ENCODE measurements at places on chromosomes 4 and X.

GRCh38 chr4:68129793-68130192, at the start of gene TMPRSS11F:
Gene TMPRSS11F, minus strand, starts transcription at chr4:68129869. Its CDS starts 49 bp downstream, at chr4:68129820.
- no peak for DNase-seq

GRCh38 chrX:38268011-38268410, 47.3 kb upstream of the SRPX start:
- DNase-seq = no peak

GRCh38 chr4:124941267-124941666, 228.7 kb upstream of the ANKRD50 start:
- DNase-seq = no peak

DNA sequence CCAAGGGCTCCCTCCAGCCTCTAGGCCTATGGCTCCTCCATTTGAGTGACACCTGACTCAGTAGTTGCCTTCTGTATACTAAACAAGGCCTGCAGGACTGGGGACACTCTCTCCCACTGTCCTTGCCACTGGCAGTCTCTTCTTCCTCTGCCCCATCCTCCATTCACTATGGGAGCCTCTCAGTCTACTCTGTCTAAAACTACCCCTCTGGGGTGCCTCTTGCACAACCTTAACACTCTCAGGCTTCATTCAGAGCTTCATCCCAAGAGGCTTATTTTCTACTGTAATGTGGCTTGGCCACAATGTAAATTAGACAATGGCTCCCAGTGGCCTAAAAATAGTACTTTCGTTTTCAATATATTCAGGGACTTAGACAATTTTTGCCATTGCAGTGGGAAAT, 133.0 kb downstream of the ZC4H2 start:
- no peak for DNase-seq

- no peak for DNase-seq
Measured at GRCh38 chrX:72392042-72392441, 86.3 kb upstream of the CITED1 start.

DNA sequence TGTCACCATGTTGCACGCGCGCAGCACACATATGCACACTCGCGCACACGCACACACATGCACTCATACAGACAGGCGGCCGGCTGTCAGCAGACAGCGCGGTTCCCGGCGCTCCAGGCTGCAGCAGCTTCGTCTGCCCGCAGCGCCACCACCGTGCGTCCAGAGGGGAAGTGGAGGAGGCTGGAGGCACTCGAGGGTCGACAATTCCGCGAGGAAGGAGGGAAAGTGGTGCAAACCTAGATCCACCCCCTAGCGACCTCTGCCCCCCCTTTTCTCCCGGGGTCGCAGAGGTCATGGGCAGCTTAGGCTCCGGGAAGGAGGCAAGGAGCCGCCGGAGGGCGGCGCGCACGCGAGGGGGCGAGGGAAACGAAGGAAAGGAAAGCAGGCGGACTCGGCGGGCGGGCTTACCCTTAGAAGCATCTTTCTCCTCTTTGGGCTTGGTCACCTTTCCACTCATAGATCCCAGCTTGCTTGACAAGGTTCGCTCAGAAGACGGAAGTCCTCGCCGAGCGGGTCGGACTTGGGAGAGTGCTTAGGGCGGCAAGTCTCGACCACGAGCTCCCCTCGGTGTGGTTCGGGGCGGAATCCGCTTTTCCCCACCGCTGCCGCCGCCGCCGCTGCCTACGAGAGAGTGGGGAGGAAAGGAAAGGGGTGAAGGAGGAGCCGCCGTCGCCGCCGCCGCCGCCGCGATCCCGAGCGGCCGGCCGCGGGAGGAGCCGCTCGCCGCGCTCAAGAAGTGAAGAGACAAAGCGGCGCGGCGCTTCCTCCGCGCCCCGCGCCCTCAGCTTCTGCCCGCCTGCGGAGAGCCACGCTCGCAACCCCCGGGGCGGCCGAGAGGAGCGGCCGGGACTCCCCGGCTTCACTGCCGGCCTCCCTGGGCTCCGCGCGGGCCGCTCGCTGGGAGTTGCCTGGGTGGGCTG, 326.6 kb upstream of the F9 start:
- no peak for DNase-seq

DNA sequence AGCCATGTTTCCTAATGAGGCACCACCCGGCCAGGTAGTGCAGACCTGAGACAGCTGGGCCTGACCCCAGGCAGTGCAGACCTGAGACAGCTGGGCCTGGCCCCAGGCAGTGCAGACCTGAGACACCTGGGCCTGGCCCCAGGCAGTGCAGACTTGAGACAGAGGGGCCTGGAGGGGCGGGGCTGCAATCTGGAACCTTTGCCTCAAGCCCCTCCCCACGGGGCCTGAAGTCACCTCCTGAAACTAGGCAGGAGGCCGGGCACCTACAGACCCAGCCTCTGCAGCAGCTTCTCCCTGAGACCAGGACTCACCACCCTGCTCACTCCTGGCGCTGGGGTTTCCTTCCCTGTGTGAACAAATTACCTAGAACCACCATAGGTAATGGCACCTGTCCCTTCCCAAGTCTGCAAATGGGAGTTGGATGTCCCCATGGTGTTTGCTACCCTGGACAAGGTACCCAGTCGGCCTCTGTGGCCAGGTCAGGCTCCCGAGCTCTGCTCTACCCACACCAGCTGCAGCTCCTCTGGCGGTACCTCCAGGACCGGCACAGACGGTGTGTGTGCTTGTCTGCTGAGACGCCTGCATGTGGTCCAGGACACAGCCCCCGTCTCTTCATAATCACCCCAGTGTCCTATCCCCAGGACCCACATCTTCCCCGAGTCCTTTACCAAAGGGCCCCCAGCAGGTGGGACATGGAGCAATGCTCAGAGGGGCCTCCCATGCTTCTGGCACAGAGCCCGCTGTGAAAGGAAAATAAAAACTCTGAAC, 53.1 kb upstream of the C4orf50 start:
- no peak for DNase-seq

GRCh38 chr4:20017070-20017776, 234.5 kb upstream of the SLIT2 start:
- DNase-seq = no peak

GRCh38 chr4:5893004-5893580, at the start of gene CRMP1:
Gene CRMP1, minus strand, starts transcription at chr4:5893086. Its CDS starts 117 bp downstream, at chr4:5892969.
- no peak for DNase-seq

GRCh38 chr4:82354788-82355187, 19.0 kb downstream of the HNRNPD start:
- no peak for DNase-seq

- no peak for DNase-seq
Measured at GRCh38 chrX:129622757-129623301, 31.9 kb downstream of the APLN start.

DNA sequence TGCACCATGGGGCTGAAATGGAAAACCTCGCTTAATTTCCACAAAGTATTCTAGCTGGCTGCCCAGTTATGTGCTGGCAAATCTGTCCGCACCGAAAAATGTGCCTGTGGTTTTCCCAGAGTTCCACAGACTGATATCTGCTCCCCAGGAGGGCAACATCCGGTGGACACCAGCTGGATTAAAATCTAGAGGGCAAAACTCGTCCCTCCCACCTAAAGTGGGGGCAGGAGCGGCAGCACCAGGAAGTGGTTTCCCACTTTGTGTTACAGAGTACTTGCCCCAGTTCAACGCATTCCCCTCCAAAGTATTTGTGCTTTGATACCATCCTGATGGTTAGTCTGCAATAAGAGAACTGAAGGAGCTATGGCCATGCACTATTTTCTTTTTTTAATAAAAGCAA, 187.6 kb downstream of the TSPAN5 start:
- DNase-seq = no peak

- DNase-seq = no peak
Measured at GRCh38 chr4:39642885-39643552, 4.4 kb upstream of the SMIM14 start.

DNA sequence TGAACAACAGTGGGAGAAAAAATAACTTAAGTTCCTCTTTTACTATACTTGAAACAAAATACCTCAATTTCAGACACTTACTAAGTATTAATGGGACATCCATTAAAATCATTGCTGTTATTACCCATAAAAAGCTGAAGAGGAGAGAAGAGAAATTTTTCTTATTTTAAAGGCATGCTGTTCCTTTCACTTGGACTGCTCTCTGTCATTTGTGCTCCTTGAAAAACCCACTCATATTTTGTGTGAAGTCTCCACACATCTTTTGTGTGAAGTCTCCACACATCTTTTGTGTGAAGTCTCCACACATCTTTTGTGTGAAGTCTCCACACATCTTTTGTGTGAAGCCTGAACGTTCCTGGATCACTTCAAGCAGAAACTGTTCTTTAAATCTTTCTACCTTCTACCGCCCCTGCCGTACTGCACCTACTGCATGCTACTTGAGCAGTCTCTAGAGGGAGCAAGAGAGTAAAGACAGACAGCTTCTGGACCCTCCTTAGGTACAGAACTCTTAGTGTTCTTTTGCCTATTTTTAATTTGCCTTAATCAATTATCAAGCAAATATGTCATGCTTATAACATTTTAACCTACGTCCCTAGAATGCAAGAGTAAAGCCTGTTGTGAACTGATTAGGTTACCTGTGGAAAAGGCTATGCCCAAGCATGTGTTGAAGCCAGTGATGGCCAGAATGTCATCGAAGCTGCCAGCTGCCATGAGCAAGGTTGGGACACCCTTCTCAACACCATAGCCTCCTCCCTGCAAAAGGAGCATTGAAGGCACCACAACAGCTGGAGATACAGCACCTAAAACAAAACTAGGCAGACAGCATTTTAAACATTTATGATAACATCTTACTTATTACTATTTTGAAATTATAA, 27.1 kb upstream of the SLC9B1 start:
- no peak for DNase-seq

DNA sequence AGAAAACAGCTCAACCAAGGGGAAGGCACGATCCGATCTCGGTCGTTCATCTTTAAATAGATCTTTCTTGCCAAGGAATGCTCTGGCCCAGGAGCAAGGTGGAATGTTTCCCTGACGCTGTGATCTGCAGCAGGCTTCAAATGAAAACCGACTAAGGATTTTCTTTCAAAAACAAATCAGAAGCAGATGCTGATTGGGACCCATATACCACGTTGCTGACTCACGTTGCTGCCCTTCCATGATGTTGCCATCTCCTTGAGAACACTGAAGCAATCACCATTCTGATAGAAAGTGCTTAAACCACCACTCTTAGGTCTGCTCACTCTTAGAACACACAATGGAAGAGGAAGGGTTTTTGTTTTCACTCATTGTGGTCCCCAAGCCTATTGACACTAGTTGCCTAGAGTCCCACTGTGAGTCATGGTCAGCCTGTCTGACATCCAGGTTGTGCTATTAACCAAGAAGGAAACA, 26.1 kb downstream of the LAMTOR3 start:
- DNase-seq = no peak

GRCh38 chrX:39204945-39205344, 403.7 kb downstream of the MID1IP1 start:
- DNase-seq = no peak

GRCh38 chr4:123233136-123233768, 163.3 kb upstream of the SPRY1 start:
- no peak for DNase-seq

DNA sequence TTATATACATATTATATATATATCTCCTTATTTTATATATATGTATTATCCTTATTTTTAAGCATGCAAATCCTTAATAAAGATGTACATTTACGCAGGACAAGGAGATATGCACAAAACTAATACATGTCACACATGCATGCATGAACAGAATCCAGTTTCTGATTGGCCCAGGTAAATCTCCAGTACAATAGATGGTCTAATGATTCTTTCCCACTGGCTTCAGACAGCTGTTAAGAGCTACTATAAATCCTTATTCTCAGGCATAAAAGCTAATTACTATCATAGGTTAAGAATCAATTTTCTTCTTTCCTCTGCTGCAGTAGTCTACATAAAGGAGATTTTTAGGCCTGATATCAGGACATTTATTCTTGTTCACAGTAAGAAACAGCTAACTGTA, 689.8 kb downstream of the KCTD8 start:
- DNase-seq = no peak

- no peak for DNase-seq
Measured at GRCh38 chr4:145679520-145679919, 426 bp upstream of the C4orf51 start.

GRCh38 chr4:179797738-179798137, 2355.5 kb upstream of the AGA start:
- DNase-seq = no peak

- no peak for DNase-seq
Measured at GRCh38 chrX:1139185-1139500, 73.3 kb downstream of the CRLF2 start.

All from GM18507 (cell line).